Activated naive CD4-positive, alpha-beta T cell (primary cell): ENCODE measurements at places on chromosomes 7 and 10.

- DNase-seq = no peak
Measured at GRCh38 chr10:9075420-9075819, 1020.9 kb downstream of the GATA3 start.

DNA sequence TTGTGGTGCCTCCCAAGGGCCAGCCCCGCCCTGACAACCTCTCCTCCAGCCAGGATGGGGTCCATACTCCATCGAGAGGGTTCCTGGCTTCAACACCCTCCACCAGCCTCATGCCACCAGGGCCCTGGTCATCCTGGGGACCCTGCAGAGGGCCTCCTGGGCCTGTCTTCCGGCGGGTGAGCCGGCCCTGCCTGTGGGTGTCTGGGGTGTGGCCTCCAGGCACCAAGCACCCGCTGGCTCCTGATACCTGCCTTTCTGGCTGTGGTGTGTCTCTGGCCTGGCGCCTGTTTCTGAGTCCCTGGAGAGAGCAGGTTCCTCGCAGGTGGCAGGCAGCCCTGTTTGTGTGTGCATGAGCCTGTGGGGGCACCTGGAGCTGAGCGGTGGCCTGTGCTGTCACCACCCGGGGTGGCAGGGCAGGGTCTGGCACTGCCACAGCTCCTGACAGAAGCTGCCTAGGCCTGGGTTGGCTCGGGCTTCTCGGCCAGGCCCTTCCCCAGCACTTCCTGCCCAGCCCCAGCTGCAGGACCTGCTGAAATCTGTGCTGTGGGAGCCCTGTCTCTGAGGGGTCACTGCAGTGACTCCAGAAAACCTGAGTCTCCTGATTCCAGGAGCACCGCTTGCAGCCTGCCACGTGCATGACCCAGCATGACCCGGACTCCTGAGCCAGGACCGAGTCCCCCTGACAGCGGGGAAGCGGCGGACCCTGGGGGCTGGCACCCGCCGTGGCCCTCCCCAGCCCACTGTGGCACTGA is 18.4 kb downstream of the ADAM8 start:
- no peak for DNase-seq

DNA sequence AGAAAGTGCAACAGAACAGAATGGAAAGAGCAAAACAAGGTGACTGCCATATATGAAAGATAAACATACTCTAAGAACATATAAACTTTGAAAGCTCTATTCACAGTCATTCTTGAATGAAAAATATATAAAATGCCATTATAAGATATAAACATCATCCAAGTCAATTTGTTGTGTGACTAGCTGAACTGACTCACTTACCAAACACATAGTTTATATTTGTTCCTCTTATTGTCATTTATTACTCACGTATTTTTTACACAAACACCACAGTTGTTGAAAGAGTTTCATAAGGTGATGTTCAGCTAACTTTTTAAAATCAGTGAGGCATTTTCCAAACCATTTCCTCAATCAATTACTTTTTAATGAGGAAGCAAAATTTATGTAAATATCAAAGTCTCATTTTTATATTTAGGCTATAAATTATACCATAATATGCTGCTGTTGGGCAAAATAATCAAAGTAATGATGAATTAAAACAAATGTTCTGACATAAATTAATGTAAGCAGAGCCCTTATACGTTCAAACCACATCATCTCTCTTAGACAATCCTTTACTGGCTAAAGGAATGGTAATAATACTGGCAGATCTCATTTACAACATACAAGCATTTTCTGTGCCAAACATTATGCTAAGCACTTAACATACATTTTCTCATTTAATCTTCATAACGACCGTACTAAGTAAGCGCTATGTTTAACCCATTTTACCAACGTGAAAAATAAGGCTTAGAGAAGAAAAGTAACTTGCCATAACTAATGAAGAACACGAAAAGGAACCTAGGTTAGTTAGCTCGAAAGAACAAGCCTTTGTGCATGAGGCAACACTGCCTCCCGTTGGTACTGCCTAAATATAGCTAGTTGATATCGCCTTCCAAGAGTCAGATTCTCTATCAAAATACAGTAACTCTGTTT is 7.3 kb downstream of the LRRN3 start:
- DNase-seq = no peak

- no peak for DNase-seq
Measured at GRCh38 chr7:130324306-130324943, 20.2 kb upstream of the CPA5 start.

DNA sequence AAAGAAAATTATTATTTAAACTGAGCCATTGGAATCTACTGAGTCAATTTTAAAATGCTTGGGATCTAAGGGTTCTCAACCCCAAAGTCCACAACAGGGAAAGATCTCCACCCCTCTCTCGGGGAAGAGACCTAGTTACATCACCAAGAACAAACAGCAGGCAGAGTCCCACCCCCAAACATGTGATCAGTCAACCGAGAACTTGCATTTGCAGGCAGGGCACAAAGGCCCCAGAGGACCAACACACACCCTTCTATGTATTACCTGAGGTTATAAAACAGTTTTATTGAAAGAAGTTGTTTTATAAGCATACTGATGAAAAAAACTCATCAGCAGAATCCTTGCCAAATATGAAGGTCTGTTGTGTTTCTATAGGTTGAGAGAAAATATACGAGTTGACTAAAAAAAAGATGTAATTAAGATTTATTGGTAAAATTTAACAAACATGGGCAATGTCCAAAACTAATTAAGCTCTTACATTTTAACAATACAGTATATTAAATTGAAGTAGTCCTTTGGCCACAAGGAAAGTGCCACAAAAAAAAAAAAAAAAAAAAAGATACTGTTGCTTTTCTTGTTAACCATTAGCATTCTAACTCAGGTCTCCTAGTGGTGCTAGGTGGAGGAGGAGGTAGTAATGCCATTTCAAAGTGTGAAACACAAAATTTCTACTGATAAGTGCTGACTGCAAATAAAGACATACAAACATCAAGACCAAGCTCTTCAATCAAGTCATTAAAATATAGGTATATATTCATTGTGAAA is 975 bp upstream of the USP54 start:
- peak; percentile 6 for DNase-seq

DNA sequence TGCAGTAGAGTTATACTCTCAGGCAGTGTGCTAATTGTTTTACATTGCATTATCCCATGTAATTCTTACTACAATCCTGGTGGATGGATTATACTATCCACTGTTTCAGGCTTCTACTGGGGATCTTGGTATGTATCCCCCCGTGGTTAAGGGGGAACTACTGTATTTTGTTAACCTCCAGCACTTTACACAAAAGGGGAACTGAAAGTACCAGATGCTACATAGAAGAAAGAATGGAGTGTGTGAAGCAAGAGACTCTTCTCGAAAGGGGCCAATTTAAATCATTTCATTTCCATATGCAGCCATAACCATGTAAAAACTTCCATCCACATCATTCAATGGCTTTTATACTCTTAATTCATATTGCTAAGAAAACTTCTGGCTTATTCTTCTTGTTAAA is 69.4 kb downstream of the C1GALT1 start:
- no peak for DNase-seq

- DNase-seq = no peak
Measured at GRCh38 chr10:32923849-32924248, 34.2 kb downstream of the ITGB1 start.

DNA sequence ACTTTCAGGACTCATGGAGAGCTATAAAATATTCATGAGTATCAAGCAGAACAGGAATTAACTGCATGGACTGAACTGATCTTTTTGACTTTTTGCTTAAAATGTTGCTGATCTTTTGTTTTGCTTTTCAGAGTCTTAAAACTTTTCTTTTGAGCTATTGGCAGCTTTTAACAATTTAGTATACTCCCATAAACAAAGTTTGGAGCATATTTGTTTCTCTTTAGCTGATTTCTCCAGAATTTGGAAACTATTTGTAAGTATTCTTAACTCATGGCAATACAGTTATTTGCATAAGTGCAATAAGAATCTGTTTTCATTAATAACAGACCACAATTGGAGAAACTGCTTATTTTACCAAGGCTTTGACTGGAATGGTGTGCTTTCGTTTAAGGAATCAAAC is 73.4 kb upstream of the C1GALT1 start:
- no peak for DNase-seq

GRCh38 chr7:7156663-7157062 is 25.7 kb upstream of the C1GALT1 start:
- no peak for DNase-seq

- DNase-seq = no peak
Measured at GRCh38 chr10:6562221-6562620, 17.9 kb downstream of the PRKCQ start.

GRCh38 chr10:119517235-119518141 is 25.0 kb downstream of the RGS10 start:
- peak; percentile 27 for DNase-seq

DNA sequence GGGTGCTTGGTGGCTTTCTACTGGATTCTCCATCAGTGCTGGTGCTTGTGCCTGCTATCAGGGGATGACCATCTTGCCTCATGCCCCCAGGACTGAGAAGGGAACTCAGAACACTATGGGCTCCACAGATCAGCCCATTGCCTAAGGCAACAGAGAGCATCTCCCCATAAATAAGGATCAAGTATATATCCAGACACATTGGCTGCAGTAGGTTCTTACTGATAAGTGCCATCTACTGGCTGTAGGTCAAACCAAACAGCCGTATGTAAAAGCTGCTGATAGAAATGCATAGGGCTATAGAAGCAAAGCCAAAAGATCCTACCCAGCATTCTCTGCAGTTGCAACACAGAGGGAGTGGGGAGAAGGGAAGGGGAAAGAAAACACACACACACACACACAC is 153.7 kb downstream of the CDK14 start:
- DNase-seq = no peak

DNA sequence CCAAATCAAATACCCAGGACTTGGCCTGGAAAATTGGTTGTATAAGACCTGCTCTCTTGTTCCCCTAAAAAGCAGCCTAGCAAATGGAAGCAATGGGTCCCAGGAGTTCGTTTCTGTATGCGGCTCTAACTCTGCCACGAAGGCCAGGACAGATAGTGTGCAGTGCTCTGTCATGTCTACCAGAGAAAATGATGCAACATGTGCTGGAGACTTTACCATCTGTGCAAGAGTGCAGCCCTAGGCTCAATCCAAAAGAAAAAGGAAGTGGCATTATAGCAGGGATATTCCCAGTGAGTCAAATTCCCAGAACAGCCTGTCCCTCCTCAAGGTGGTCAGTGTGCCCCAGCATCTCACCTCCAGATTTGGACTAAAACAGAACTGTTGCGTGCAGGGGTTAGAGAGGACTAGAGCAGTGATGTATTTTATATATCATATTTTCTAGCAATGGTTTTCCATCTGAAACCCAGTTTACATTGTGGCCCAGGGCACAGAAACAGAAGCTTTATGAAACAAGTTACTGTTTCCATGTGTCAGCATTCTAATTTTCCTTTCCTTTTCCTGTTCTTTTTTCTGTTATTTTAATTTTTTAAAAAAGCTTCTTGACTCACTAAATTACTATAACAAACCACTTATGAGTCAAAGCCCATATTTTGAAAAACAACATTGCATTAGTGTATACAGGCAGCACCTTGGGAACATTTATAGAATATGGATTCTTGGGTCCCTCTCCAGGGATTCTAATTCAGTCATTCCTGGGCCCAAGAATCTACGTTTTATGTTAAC is 311.2 kb downstream of the RNLS start:
- no peak for DNase-seq

GRCh38 chr7:28815928-28816373 is 142.2 kb downstream of the TRIL start:
- no peak for DNase-seq

- DNase-seq = no peak
Measured at GRCh38 chr7:31029251-31030042, 22.7 kb upstream of the ADCYAP1R1 start.

- no peak for DNase-seq
Measured at GRCh38 chr7:85673876-85674275, 487.0 kb upstream of the SEMA3D start.

- no peak for DNase-seq
Measured at GRCh38 chr10:14587540-14588083, 187.1 kb downstream of the FAM107B start.

- no peak for DNase-seq
Measured at GRCh38 chr7:43639858-43640491, 57.1 kb downstream of the STK17A start.

GRCh38 chr7:134593530-134594392 is 44.9 kb downstream of the AKR1B15 start:
- DNase-seq = no peak

- no peak for DNase-seq
Measured at GRCh38 chr10:81708929-81709328, 166.1 kb upstream of the NRG3 start.

GRCh38 chr7:33185786-33186185 is 56.4 kb downstream of the BBS9 start:
- no peak for DNase-seq

GRCh38 chr7:55092186-55092974 is 73.6 kb downstream of the EGFR start:
- DNase-seq = no peak

DNA sequence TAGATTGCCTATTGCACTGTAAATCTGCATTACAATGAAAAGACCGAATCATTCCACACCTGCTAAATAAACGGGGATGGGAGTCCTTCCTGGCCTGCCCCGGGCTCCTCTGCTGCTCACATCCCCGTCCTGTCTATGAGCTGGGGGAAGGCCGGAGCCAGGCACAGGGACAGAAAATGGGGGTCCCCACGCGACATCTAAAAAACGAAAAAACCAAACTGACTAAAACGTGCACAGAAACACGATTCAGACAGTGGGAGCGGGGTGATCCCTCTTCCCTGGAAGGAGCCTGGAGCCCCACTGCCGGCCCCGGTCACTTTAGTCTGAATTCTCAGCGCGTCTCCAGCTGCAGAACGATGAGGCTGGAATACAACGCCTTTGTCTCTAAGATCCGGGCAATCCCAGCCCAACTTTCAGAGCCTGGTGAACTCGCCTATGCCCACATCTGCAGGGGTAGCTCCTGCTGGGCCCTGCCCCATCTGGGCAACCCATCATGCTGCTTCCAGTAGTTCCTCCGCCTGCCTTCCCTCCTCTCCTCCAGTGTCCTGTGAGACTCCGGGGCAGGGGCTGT is 78.0 kb downstream of the ADARB2 start:
- DNase-seq = no peak

DNA sequence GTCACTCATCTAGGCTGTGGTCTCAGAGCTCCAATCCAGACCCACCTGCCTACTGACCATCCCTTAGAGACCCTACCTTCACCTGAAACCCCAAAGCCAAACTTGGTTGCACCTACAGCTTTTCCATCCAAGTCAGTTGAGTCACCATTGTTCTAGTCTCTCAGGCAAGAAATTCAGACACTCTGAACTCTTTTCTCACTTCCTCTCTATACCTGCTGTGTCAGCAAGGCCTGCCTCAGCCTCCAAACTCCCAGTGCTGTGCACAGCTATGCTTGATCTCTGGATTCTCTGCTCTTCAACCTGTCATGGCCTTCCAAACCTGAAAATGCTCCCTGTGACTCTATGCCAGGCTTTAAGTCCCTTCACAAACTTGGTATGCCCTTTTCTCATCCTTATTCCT is 47.4 kb upstream of the MTURN start:
- DNase-seq = no peak

DNA sequence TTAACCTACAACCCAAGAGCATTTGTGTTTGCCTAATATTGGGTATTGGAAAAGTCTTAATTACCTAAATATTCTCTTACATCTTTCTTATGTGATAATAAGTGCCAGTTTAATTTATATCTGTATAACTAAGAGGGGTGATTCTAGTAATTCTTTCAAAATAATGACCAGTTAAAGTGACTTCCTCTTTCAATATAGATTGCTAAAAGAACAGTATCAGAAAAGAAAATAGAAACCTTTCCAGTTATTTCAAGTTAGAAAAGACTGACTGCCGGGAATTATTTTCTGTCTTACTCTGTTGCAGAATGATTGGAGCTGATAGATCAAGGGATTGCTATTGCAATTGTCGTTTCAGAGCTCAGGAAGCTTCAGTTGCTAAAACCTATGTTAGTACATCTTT is 525.0 kb upstream of the SEMA3D start:
- no peak for DNase-seq

GRCh38 chr10:124679401-124679800 is 64.8 kb downstream of the FAM53B start:
- no peak for DNase-seq
